Activated CD4-positive, alpha-beta T cell treated with anti-CD3 and anti-CD28 coated beads, Interleukin-2, Interleukin-4, amounts not matched to agents 100 ng/mL and 50 ng/mL, durations not matched to agents 16 hours and 8 hours (primary cell): ENCODE measurements at places on chromosomes 2 and 18.

GRCh38 chr2:169360984-169361705 is 1.2 kb downstream of the LRP2 start:
- no peak for DNase-seq

- no peak for DNase-seq
Measured at GRCh38 chr2:241007880-241008710, 9.7 kb downstream of the SNED1 start.

GRCh38 chr18:24974431-24974830 is 377.5 kb downstream of the ZNF521 start:
- no peak for DNase-seq

- no peak for DNase-seq
Measured at GRCh38 chr2:113219889-113220641, 46.3 kb downstream of the PSD4 start.

- no peak for DNase-seq
Measured at GRCh38 chr2:3324404-3325281, 53.0 kb downstream of the EIPR1 start.

DNA sequence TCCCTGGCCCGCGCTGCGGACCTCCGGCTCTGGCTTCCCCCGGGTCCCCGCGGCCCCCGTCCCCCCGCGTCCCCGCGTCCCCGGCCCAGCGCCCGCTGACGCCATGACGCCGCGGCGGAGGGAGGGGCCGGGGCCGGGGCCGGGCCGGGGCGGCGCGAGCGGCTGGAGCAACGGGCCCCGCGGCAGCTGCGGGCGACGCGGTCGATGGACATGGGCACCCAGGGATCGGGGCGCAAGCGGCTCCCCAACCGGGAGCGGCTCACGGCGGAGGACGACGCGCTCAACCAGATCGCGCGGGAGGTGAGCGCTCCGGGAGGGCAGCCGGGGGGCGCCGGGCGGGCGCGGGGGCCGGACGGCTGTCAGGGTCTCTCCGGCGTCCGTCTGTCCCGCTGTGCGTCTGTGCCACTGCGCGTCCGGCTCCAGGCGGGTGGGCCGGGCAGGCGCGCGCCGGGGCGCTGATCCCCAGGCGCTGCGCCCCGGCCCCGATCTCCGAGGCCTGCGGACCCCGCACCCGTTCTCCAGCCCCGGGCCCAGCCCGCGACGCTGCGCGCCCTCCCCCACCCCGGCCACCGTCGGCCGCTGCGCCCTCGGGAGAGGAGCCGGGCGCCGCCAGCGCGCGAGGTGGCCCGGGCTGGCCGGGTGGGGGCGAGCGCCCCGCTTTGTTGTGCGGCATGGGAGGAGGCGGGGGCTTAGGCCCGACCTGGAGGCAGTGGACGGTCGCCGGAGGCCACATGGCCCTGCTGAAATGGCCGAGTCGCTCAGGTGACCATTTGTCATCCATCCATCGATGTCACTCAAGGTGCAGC is at the start of gene LRRFIP1:
TSS of gene LRRFIP1 (plus strand) at position 147 of the 806 bp plus-strand sequence. CDS start at position 205, 58 bp downstream.
- no peak for DNase-seq

DNA sequence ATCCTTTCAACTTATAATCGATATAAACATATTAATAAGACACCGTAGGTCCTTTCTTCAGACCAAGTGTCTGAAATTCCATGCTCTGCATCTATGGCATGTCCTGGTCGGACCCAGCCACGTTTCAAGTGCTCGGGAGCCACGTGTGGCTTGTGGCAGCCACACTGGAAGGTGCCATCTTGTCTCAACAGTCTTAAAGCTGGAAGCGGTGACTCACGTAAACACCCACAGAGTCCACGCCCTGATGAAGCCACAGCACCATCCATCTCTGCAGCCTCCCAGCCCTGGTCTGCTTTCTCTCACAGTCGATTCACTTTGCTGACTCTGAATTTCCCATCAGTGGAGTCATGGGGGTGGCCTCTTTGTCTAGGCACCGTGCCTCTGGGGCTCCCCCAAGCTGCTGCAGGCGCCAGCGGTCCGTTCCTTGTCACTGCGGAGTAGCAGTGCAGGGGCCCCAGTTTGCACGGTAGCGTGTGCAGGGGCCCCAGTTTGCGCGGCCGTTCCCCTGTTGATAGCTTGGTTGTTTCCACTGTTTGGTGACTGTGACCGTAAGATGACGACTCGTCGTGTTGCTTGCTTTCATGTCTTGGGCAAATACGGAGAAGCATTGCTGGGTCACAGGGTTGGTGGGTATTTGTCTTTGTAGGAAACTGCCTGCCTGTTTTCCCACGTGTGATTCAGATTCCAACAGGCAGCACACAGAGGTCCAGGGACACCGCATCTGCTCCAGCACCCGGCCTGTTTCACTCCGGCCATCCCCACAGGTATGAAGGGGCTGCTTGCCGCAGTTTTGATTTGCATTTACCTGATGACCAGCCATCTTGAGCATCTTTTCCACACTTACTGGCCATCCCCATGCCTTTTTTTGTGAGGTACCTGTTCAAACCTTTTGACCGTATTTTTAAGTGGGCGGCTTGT is 240.3 kb downstream of the HDAC4 start:
- no peak for DNase-seq

DNA sequence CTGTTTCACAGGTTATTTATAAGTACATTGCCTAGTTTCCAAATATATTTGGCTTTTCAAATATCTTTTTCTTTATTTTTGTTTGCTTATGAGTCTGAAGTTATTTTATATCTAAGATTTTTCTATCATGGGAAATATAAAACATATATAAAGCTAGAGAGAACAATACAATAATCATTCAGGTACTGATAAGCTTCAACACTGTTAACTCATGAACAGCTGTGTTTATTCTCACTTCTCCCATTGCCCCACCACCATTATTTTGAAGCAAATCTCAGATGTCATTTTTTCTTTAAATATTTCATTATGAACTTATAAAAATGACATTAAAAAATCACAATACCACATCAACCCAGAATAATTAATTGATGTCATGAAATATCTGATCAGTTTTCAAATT is 9.7 kb downstream of the CAMKMT start:
- no peak for DNase-seq

DNA sequence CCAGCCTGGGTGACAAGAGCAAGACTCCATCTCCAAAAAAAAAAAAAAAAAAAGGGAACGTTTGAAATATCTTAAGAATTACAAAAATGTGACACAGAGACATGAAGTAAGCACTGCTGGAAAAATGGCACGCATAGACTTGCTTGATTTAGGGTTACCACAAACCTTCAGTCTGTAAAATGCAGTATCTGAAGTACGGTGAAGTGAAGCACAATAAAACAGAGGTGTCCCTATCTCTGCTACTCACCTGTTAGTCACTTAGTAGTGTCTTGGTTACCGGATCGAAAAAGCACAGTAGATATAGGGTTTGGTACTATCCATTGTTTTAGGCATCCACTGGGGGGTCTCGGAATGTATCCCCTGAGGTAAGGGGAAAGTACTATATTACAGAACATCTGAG is 11.6 kb upstream of the GREB1L start:
- DNase-seq, result no peak

DNA sequence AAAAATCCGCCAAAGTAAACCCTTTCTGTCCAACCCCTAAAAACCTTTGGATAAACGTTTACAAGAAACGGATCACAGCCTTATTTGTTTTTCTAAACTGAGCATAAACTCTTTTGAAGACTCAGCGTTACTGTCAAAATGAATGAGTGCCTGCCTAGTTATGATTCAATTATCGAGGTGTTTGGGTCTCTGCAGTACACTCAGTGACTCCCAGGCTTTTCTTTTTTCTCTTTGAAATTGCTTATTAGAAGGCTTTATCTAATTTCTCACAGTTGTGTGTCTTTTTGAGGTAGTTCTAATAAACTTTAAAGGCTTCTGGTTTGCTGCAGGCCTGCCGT is 663 bp downstream of the RHBDD1 start:
- DNase-seq, result no peak

GRCh38 chr2:203225423-203226039 is 13.3 kb upstream of the CYP20A1 start:
- DNase-seq, result peak; percentile 32

- DNase-seq, result no peak
Measured at GRCh38 chr2:180742801-180743200, 237.6 kb upstream of the UBE2E3 start.

GRCh38 chr2:42147641-42148274 is 21.4 kb upstream of the EML4 start:
- DNase-seq, result no peak

GRCh38 chr2:232781765-232782164 is 5.4 kb upstream of the KCNJ13 start:
- peak; percentile 80 for DNase-seq

DNA sequence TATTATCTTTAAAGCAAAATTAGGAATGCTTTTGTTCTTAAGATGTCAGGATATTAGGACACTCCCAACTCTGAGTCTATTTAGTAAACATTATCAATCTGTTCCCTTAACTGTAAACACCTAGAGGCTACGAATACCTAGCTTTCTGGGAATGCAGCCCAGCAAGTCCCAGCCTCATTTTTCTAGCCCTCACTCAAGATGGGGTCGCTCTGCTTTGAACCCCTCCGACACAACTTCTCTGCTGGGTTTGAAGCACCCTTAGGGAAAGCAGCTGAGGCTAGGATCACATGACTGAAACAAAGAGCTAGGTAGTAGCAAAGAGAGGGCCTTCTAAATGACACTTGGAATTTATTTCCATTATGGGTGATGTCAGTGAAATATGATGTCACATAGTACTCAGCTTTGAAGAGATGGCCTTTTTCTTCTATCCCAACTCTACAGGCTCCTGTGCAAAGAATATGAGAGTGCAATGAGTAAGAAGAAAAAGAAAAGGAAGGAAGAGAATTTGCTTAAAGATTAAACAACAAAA is 114.7 kb downstream of the CSRNP3 start:
- DNase-seq, result no peak

- no peak for DNase-seq
Measured at GRCh38 chr2:103739186-103739585, 977.4 kb downstream of the TMEM182 start.

GRCh38 chr2:235366390-235366789 is 127.5 kb upstream of the AGAP1 start:
- no peak for DNase-seq

DNA sequence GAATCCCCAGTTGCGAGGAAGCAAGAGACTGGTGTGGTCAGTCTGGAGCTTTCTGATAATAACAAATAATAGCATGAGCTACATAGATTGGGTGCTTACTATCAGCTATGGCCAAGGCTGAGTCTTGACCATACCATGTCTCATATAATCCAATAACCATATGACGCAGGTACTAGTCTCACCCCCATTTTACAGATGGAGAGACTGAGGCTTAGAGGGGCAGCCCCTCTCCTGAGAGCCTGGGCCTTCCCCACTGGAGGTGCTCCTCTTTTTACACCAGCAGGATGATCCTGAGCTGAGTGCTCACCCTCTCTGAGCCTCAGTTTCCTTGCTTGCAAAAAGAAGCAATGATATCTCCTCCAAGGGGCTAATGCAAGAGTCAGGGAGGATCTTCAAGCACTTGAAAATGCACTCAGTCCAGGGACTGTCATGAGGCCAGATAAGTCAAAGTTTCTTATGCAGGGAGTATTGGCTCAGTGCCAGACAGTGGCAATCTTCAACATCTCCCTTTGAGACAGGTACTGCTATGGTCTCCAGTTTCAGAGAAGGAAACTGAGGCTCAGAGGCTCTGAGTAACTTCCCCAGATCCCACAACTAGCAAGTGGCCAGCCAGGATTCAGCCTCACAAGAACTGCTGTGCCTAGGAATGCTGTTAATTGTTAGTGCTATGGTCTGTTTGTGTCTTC is 149.7 kb downstream of the TFCP2L1 start:
- DNase-seq, result no peak

- no peak for DNase-seq
Measured at GRCh38 chr2:149585166-149585885, 2.2 kb downstream of the MMADHC start.

DNA sequence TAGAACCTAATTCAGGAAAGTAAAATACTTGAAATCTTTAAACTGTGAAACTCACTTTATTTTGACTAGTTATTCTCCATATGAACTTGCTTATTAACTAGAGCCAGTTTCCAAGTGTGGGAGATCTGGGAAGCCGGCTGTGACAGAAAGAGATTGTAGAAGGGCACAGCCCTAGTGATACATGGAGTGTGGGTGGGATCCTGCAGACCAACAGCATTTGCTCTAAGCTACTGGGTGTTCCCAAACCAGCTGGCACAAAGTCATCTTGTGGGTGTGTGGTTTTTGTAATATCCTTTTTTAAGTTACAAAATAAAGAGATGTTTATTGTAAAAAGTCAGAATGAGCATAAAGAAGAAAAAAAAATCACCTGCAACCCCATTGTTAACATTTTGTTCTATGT is 3.4 kb downstream of the DUSP19 start:
- no peak for DNase-seq

DNA sequence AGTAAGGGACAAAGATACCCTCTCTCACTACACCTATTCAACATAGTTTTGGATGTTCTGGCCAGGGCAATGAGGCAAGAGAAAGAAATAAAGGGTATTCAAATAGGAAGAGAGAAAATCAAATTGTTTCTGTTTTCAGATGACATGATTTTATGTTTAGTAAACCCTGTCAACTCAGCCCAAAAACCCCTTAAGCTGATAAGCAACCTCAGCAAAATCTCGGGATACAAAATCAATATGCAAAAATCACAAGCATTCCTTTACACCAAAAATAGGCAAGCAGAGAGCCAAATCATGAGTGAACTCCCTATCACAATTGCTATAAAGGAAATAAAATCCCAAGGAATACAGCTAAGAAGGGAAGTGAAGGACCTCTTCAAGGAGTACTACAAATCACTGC is 1130.7 kb upstream of the PIK3C3 start:
- no peak for DNase-seq

DNA sequence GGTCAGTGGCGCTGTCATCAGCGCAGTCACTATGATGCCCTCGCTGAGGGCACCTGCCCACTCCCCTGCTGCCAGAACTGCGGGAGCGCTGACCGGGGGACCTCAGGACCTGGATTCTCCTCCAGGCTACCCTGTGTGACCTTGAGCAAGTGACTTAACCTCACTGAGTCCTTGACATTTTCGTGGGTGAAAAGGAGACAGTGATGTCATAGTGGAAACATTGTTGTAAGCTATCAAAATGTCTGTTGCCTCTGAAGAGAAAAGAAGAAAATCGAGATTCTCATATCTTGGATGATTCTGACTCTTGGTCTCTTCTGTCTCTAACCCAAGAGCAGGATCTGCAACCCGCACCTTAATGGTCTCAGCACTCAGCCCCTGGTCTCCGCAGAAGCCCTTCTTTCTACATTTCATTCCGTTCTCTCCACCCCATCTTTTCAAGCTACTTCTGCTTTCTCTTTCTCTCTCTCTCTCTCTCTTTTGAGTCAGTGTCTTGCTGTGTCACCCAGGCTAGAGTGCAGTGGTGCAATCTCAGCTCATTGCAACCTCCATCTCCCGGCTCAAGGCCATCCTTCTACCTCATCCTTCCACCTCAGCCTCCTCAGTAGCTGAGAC is 978 bp upstream of the TUBA4A start:
- no peak for DNase-seq

GRCh38 chr18:33440060-33441043 is at the start of gene CCDC178:
TSS of gene CCDC178 (minus strand) at chr18:33440721. CDS start at chr18:33412088, 28,633 bp downstream.
- no peak for DNase-seq

GRCh38 chr18:8870528-8870927 is 165.2 kb downstream of the MTCL1 start:
- no peak for DNase-seq

- DNase-seq, result no peak
Measured at GRCh38 chr2:169709981-169710380, 15.7 kb downstream of the PHOSPHO2 start.

GRCh38 chr18:11840493-11840892 is 10.7 kb upstream of the CHMP1B start:
- DNase-seq, result no peak

GRCh38 chr2:216392018-216392562 is 19.8 kb upstream of the MARCHF4 start:
- DNase-seq, result no peak

GRCh38 chr18:38025433-38026038 is 459.9 kb upstream of the CELF4 start:
- DNase-seq, result no peak
